Stimulated activated CD8-positive, alpha-beta memory T cell treated with anti-CD3 and anti-CD28 coated beads, Interleukin-7, amount 100 ng/mL, for 24 hours (primary cell): ENCODE measurements at places on chromosomes 3 and 15.

GRCh38 chr3:117893001-117893400 is 1141.6 kb downstream of the IGSF11 start:
- no peak for DNase-seq

DNA sequence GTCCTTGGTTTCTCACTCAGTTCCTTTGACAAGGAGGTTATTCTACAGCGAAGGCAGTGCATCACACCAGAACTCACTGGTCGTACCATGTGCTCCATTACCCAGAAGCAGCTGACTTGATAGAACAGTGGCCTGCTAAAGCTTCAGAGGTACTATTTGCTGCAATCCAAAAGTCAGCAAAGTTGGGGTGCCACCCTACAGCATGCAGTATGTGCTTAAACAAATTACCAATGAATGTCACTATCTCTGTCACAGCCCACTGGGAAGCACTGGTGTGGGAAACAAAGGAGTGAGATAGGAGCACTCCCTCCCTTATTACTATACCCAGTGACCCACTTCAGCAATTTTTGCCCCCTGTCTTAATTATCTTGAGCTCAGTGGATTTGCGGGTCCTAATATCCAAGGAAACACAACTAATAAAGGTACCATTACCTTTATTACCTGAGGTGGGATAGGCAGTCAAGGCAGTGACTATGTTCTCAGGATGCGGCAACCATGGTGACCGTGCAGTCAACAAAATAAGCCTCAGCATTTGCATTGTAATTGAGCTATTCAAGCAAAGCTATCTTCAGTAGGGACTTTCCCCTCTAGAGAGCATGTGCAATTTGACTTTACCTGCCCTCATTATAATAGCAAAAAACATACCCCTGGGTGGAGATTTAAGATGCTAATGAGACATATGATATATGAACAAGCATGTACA is 199.4 kb downstream of the OCA2 start:
- no peak for DNase-seq

DNA sequence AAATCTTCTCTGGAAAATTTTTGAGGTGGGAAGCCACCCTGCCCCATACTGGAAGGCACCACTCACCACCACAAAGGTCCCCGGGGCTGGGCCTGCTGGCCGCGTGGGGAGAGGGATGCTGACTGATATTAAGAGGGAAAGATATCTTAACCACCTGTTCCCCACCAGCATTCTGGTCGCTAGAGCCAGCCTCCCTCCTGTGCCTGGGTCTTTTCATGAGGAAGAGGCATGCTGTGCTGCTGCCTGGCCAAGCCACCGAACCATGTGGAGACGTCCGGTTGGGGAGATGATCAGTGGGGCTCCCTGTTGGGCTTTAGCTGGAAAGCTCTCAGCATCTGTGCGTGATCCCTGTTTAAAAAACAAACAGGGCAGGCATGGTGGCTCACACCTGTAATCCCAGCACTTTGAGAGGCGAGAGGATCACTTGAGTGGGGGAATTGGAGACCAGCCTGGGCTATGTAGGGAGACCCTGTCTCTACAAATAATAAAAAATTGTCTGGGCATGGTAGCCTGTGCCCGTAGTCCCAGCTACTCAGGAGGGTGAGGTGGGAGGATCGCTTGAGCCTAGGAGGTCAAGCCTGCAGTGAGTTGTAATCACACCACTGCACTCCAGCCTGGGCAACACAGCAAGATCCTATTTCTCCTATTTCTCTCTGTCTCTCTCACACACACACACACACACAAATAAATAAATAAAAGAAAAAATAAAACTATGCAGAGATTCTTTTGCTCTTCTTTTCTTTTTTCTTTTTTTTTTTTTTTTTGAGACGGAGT is 1.0 kb downstream of the KLHL18 start:
- no peak for DNase-seq

DNA sequence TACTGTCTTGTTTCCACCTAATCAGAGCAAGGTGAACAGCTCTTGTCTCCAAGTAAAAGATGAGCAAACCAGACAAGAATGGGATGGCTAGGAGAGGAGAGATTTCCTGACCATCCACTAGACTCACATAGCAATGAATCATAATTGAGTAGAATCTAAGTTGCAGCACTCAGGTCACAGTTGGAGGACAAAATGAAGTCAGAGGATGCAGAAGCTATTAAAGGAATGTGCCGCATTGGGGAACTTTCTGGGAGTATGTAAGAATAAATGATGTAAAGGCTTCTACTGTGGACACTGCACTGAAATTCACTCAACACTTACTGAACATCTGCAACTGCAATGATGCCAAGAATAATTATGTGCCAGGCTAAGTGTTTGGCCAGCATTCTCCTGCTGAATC is 217.4 kb upstream of the WNT5A start:
- no peak for DNase-seq

- no peak for DNase-seq
Observed at GRCh38 chr3:140093742-140094141, 158.8 kb downstream of the CLSTN2 start.

DNA sequence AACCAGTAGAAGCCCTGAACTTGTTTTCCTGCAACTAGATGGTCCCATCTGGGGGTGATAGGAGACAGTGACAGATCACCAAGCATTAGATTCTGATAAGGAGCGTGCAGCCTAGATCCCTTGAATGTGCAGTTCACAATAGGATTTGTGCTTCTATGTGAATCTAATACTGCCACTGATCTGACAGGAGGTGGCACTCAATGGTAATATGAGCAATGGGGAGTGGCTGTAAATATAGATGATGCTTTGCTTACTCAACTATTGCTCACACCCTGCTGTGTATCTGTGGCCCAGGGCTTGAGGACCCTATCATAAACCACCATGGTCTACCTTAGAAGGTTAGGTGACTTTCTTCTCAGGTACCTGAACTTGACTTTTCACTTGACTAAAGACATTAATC is 417.1 kb upstream of the ARHGEF26 start:
- DNase-seq, result no peak

GRCh38 chr15:33757516-33758232 is 210.6 kb upstream of the CHRM5 start:
- DNase-seq, result no peak

- DNase-seq, result no peak
Observed at GRCh38 chr3:51384055-51384725, 901 bp upstream of the MANF start.
